ENCODE measurements at places on chromosomes 1 and 21.

- DNase-seq: no peak
Measured at GRCh38 chr1:221488550-221488949, 253.3 kb downstream of the DUSP10 start.

GRCh38 chr1:62318756-62319544, at the start of gene KANK4:
Gene KANK4, minus strand, starts transcription at chr1:62319434. Its CDS starts 37,870 bp downstream, at chr1:62281564.
- no peak for DNase-seq

- no peak for DNase-seq
Measured at GRCh38 chr1:83900524-83900923, 98.4 kb downstream of the TTLL7 start.

- no peak for DNase-seq
Measured at GRCh38 chr1:6035303-6035702, 10.4 kb upstream of the KCNAB2 start.

DNA sequence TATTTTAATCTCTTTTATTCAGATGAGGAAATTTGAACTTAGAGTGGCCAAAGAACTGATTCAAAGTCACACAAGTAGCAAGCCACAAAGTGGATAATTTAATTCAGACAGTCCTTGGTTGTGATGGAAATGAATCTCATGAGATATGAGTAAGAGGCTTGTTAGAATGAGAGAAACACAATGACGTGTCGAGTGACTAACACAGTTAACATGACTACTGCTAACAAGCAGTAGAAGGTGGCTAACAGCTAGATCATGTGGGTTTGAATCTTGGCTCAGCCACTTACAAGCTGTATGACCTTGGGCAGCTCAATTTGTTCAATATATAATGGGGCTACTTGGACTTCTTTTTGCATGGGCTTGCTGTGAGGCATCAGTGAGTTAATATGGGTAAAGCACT, 104.5 kb upstream of the LMO4 start:
- no peak for DNase-seq

- no peak for DNase-seq
Measured at GRCh38 chr1:240946926-240947325, 335.0 kb upstream of the GREM2 start.

DNA sequence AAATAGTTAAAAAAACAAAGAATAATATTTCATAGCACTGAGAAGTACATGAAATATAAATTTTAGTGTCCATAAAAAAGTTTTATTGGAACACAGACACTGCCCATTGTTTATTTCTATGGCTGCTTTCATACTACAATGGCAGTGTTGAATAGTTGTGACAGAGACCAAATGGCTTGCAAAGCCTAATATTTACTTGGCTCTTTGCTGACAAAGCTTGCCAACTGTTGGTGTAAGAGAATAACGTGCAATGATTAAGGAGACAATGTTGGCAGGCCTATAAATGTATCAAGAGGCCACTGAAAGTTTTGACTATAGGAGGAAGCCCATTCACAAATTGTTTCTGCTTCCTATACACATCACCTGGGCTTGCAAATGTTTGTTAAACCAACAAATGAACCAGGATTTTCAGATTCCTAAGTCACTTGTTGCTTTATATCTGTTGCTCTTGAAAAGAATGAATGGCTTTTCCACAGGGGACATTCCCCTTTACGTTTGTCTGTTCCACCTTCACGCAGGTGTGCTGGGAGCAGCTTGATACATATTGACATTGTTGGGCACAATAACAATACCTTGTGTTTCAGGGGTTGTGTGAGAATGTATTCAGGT, 5.5 kb upstream of the ST6GALNAC3 start:
- DNase-seq: no peak

GRCh38 chr21:30981403-30981802, 56.9 kb downstream of the KRTAP19-8 start:
- DNase-seq: no peak

GRCh38 chr1:5844442-5844841, 147.8 kb downstream of the NPHP4 start:
- DNase-seq: no peak

GRCh38 chr1:29180497-29181412, 945 bp downstream of the SRSF4 start:
- DNase-seq: no peak

DNA sequence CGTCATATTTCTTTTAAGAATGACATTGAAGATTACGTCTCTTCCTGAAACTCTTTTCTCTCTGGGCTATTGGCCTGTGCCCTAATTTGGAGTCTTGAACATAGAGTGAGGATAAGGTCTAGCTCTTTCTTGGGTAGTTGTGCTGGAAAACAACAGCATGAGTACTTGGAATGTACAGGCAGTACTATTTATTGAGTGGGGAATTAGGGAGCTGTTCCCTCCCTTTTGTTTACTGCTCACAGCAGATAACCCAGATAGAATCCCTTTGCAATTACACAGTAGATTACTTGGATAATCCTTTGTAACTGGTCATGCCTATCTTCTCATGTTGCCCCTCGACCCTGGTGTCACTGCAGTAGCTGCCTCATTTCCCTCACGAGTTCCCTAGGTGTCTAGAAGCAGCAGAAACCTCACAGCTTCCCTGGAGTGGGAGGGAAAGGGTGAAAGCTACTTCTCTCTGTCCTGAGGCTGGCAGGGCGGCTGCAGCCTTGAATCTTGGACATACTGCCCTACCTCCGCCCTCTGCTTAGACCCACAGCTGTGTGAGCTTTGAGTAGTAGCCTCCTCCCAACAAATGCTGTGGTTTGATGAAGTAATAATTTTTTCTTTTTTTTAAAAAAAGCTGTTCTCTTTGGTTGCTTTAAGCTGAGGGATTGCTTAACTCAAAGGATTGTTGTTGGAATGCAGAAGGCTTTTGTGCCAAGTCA, 70.6 kb downstream of the FGGY start:
- DNase-seq: peak; percentile 65

DNA sequence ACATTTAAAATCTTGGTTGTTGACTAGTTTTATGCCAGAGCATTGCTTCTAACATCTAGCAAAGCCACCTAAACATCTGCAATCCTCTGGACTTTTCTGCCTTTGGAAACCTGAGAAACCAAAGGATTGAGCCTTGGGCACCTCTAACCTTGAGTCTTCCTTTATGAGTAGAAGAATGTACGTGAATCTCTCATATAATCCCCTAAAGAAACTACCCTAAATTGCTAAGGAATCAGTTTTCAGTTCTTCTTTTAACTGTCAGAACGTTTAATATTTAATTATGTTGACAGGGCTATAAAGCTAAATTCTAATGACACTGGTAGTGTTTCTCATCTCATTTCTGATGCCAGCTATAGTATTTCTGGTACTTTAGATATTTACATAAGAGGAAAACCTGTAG, 997.3 kb downstream of the AMY1C start:
- DNase-seq: no peak

- no peak for DNase-seq
Measured at GRCh38 chr1:18870957-18871356, 11.5 kb upstream of the TAS1R2 start.

- no peak for DNase-seq
Measured at GRCh38 chr1:48027533-48027835, 30.3 kb upstream of the TRABD2B start.

- no peak for DNase-seq
Measured at GRCh38 chr1:43054961-43055360, 96.3 kb upstream of the SLC2A1 start.

- no peak for DNase-seq
Measured at GRCh38 chr1:39529901-39530535, 38.6 kb downstream of the BMP8A start.

DNA sequence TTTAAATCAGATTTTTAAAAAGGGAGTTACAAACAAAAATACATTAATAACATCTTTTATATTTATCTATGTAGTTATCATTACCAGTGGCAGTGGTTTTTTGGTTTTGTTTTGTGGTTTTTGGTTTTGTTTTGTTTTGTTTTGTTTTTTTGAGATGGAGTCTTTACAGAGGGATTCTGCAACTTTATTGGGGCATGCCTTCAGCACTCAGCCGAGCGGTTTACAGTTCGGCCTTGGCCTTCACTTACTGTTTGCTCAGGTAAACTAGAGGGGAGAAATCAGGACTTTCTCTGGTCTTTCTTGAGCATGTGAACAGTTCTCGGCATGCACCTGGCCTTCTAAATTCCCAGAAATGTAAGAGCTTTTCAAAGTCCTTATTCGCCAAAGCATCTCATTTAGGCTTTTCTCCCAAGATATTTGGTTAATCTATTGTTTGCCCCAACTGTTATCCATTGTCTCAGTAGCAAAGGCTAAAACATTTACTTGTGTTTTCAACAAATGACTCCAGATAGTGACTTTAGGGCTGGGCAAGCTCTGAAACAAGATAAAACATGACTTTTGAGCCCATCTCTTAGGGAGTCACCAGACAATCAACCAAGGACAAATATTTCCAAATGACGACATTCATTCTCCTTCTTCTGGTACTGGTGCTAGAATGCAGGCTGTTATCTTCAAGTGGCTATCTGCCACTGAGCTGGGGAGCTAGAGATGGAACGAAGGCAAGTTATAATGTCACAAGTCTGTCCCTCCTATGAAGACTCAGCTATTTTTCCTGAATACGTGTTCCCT, 48.4 kb upstream of the ADORA3 start:
- no peak for DNase-seq

GRCh38 chr1:39609618-39610331, 29.7 kb downstream of the HEYL start:
- peak; percentile 81 for DNase-seq

DNA sequence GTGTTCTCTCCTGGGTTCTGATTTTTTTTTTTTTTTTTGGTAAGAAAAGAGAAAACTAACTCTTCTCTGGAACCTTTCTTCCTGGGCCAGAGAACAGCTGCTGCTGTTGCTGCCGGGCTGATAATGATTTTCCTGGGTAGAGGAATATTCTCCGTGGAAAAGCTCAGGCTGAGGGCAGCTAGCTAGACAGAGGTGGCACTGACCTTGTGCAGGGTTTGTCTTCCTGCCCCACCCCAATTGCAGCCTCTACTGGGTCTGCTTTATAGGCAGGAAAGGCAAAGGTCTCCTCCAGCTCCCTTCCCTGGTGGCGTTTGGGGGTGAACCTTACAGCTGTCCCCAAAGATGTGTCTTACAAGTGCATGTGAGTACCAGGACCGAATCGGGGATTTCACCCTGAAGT, 79.3 kb downstream of the SPSB1 start:
- DNase-seq: no peak

GRCh38 chr1:182384387-182384960, 7.1 kb downstream of the GLUL start:
- DNase-seq: no peak

DNA sequence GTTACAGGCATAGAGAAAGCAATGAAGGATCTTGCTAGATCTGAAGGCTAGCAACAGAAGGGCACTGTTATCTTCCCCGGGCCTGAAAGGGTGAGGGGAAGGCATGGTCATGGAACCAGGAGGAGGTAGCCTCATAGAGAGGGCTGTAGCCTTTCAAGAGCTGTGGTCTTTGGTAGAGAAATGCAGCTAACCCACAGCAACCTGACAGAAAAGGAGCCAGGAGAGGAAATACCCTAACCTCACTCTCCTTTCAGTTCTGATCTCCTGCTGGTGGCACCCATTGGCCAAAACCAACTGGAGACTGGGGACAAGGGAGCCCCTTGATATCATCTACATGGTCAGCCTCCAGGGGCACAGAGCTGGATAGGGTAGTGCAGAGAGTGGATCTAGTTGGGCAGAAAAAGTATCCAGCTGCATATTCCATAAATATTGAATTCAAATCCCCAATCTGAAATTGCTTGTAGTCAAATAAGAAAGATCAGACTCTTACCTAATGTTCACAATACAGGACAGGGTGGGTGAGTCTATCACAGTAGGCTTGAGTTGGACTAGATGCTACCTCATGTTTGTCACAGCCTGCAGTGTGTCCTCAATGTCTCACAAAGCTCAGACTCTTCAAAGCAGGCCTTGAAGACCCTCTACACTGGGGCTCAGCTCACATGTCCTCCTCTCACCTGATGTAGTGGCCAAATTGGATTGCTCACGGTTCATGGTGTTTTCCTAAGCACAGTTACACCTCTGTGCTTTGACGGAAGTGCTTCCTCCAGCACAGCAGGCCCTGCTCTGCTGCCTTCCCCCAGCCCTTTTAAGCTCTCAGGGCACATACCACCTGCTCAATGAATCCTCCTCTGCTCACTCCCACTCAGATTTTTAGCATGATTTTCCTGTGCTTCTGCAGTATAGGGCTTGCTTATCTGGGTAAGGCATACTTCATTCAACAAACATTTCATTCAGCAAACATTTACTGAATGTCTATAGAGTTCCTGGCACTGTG, 74.1 kb upstream of the JUN start:
- no peak for DNase-seq

DNA sequence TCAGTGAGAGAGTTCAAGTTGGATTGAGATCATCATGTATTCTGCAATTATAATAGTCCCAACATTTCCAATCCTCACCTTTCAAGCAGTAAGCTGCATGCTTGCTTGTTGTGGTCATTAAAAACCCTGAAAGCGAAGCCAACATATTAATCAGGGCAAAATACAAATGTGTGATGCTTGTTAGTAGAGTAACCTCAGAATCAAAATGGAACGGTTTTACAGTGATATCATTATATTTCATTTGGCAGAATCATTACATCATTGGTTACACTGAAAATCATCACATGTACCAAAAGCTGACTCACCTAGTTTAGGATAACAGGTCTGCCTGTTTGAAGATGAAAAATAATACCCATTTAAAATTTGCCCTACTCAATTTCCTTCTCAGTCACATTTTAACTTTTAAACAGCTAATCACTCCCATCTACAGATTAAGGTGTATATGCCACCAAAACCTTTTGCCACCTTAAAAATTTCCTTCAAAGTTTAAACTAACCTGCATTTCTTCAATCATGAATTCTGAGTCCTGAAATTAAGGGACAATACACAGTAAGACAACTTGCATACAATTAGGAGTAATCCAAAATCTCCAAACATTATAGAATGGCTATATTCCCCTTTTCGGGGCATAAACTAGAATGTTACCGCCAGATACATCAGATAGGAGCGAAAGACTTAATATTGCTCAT, 3.5 kb downstream of the GAS5 start:
- DNase-seq: no peak

DNA sequence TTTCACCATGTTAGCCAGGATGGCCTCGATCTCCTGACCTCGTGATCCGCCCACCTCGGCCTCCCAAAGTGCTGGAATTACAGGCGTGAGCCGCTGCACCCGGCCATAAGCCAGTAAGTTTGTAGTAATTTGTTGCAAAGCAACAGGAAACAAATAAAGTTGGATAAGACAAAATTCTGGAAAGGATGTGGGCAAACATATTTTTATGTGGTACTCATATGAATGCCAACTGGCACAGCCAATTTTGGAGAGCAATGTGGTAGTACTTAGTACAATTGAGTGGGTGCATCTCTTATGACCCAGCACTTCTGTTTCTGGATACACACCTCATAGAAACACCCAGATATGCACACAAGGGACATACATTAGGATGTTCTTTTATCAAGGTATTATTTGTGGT, 8.4 kb upstream of the IL12RB2 start:
- no peak for DNase-seq

- no peak for DNase-seq
Measured at GRCh38 chr1:61171974-61172373, 89.6 kb downstream of the NFIA start.

- no peak for DNase-seq
Measured at GRCh38 chr21:15627823-15628222, 102.0 kb upstream of the USP25 start.

- no peak for DNase-seq
Measured at GRCh38 chr1:38303843-38304242, 257.2 kb upstream of the POU3F1 start.
